Thoracic aorta (tissue), 2 donors: ENCODE measurements at places on chromosomes 7 and 10. TPM values are rescaled to one million over a fixed set of nuclear protein-coding genes. Genes with fewer than 3 reads are reported as not detected.

Gene CALN1
- total RNA-seq = not detected

Gene LRRC17
- 22.3 TPM for total RNA-seq

Gene OR9A2
- total RNA-seq = not detected

Gene RSPH10B
- 0.14 TPM for total RNA-seq

Gene PURB
- total RNA-seq = 31.5 TPM

Gene MPLKIP
- 24.1 TPM for total RNA-seq

Gene FAM237B
- total RNA-seq = not detected

Gene PRTFDC1
- total RNA-seq = 7.3 TPM

Gene ASB4
- total RNA-seq = 0.14 TPM

Gene LRRC61
- total RNA-seq = 4.6 TPM

Gene GNGT1
- not detected for total RNA-seq

Gene GPR158
- total RNA-seq = not detected

- H3K27me3 ChIP-seq = no peaks in the 10 kb centered on the region
- H3K4me1 ChIP-seq = no peaks in the 10 kb centered on the region
- H3K36me3 ChIP-seq = no peaks in the 10 kb centered on the region
- no peak overlapping the region for H3K27ac ChIP-seq
These were observed 162.3 kb downstream of the ITGB1 start for GRCh38 chr10:32795598-32796183.

DNA sequence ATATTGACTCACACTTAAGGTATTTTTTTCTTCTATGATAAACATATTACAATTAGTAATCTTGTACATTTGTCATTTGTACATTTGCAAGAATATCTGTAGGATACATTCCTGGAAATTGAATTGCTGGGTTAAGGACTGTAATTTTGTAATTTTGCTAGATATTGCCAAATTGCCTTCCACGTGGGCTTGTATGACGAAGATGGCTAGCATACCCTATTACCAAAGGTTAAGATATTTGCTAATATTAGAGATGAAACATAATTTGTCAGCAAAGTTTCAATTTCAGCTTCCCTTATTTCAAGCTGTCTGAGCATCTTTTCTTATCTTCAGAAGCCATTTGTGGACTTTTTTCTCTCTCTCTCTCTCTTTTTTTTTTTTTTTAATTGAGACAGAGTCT lies 1.0 kb upstream of the LYZL2 start:
- H3K36me3 ChIP-seq = no peaks in the 10 kb centered on the region
- H3K27me3 ChIP-seq = no peaks in the 10 kb centered on the region
- H3K4me3 ChIP-seq = no peak overlapping the region
- no peak for DNase-seq
- no peak overlapping the region for H3K27ac ChIP-seq

- H3K27ac ChIP-seq = peak overlapping the region; percentile 59
- no peaks in the 10 kb centered on the region for H3K27me3 ChIP-seq
- H3K4me3 ChIP-seq = peak overlapping the region; percentile 14
- H3K4me1 ChIP-seq = peaks cover 37% of the 10 kb centered on the region
These were observed 37.1 kb downstream of the AP3M1 start for GRCh38 chr10:74113546-74113945.

- no peak overlapping the region for H3K27ac ChIP-seq
- no peak overlapping the region for H3K4me3 ChIP-seq
- no peaks in the 10 kb centered on the region for H3K4me1 ChIP-seq
- H3K27me3 ChIP-seq = no peaks in the 10 kb centered on the region
These were observed 86.7 kb upstream of the GSDME start for GRCh38 chr7:24843821-24844434.

GRCh38 chr7:127473409-127473808 lies 80.9 kb upstream of the ZNF800 start:
- DNase-seq = no peak

- no peak for DNase-seq
- no peak overlapping the region for H3K27ac ChIP-seq
- peaks cover 9% of the 10 kb centered on the region for H3K4me1 ChIP-seq
- H3K27me3 ChIP-seq = no peaks in the 10 kb centered on the region
These were observed 112.8 kb upstream of the AHR start for GRCh38 chr7:17185690-17186070.

GRCh38 chr7:15561835-15562234 lies at the start of gene AGMO:
Gene AGMO, minus strand, starts transcription at chr7:15562015.
- peak within 1 kb of the TSS; percentile 53 for H3K4me3 ChIP-seq
- H3K27ac ChIP-seq = no peak within 1 kb of the TSS
- H3K4me1 ChIP-seq = peaks cover 4% of the 10 kb centered on the region
- no peaks in the 10 kb centered on the region for H3K27me3 ChIP-seq
- H3K36me3 ChIP-seq = no peaks in the 10 kb centered on the region
- peak; percentile 5 for DNase-seq

DNA sequence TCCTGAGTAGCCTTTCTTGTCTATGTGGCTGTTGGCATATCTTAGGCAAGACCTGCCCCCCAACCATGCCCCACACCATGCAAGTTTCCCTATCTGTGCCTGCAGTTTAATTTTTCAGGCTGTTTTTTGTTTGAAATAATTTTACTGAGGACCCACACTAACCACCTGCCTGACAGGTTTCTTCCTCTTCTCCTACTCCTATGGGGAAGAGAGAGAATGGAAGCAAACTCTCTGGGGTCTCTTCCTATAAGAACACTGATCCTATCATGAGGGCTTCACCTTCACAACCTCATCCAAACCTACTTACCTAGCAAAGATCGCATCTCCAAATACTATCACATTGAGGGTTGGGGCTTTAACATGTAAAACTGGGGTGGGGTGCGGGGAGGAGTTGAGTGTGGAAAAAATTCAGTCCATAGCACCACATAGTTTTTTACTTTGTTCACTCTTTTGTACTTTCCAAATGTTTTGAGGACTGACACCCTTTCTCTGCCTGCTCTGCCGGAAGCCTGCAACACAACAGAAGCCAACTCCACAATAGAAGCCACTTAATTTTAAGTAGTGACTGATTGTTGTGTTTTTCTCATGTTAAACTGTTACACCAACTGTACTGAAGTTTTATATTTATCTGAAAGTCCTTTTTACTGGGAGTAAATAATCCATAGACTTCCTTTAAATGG lies 67.2 kb upstream of the CSTF2T start:
- no peaks in the 10 kb centered on the region for H3K27me3 ChIP-seq
- DNase-seq = no peak
- H3K4me1 ChIP-seq = peaks cover 15% of the 10 kb centered on the region

DNA sequence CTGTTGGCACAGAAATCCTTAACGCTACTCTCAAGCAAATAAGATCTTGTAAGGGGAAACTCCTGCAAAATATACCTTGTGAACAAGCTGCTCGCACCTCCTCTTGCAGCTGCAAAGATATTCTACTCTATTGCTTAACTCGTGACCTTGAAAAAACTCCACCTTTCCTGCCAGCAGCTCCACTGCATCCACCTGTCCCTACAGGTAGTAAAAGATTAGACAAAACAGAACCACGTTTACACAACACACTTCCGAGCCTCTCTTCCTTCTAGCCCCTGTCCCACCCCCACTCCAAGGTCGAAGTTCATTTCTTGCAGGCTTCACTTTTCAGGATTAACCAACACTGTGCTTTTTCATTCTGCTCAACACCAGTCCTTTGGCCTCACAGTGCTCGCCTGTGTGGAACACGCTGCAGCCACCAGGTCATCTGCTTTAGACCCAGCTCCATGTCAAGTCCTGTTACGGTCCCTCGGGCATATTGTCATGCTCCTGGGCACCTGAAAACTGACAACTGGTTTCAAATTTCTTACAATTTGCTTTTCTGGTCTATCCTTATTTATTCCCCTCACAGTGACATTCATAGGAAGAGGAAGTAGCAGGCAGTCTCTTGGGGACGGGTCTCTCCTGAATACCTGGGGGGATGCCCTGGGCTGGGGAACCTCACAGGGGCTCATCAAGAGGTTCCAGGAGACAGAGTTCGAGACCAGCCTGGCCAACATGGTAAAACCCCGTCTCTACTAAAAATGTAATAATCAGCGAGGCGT lies 165.8 kb upstream of the KLF14 start:
- H3K27ac ChIP-seq = no peak overlapping the region
- DNase-seq = no peak
- peaks cover 77% of the 10 kb centered on the region for H3K4me1 ChIP-seq
- no peak overlapping the region for H3K4me3 ChIP-seq
- peaks cover 21% of the 10 kb centered on the region for H3K36me3 ChIP-seq
- H3K27me3 ChIP-seq = no peaks in the 10 kb centered on the region

GRCh38 chr7:55120501-55121198 lies 101.8 kb downstream of the EGFR start:
- H3K4me3 ChIP-seq = no peak overlapping the region
- H3K4me1 ChIP-seq = peaks cover 6% of the 10 kb centered on the region
- no peaks in the 10 kb centered on the region for H3K36me3 ChIP-seq

GRCh38 chr7:149245744-149246143 lies 6.3 kb downstream of the ZNF212 start:
- H3K4me1 ChIP-seq = peaks cover 3% of the 10 kb centered on the region
- DNase-seq = no peak
- H3K4me3 ChIP-seq = no peak overlapping the region

DNA sequence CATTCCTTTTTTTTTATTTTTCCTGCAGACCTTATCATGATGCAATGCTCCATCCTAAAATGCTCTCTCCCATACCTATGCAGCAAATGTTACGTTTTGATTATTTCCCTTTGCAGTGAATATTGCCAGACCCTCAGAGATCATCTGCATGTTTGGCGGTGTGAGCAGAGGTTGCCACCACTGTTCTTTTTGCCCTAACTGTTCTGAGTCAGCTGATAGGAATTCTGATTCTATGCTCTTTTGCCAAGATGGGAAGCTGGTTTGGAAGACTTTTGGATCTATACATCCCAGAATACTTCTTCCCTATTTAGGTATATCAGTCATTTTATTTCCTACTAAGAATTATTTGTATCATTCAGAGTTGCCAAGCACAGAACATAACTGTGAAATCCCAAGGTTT lies 130.5 kb downstream of the KLF6 start:
- no peaks in the 10 kb centered on the region for H3K27me3 ChIP-seq
- no peak overlapping the region for H3K27ac ChIP-seq
- DNase-seq = no peak
- peaks cover 4% of the 10 kb centered on the region for H3K4me1 ChIP-seq

DNA sequence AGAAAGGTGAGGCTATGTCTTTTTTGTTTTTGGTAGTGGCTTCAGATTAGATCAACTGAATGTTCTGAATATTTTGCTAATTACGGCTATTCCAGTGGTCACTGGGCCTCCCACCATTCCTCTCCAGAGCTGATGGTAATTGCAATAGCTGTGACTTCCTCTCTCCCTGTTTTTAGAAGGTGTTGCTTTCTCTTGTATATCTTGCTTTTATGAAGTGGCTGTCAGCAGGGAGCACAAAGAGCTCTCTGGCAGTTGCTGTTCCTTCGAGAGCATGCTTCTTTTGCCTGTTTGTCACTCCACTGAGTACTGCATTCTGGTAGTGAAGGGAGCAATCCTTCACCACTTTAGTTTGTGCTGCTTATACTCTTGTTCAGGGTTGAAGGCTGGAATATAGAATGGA lies 133.3 kb downstream of the EXOC4 start:
- no peaks in the 10 kb centered on the region for H3K4me1 ChIP-seq
- H3K27ac ChIP-seq = no peak overlapping the region
- no peak for DNase-seq
- H3K27me3 ChIP-seq = no peaks in the 10 kb centered on the region

- no peaks in the 10 kb centered on the region for H3K36me3 ChIP-seq
- H3K4me1 ChIP-seq = peaks cover 10% of the 10 kb centered on the region
- H3K4me3 ChIP-seq = no peak overlapping the region
- no peaks in the 10 kb centered on the region for H3K27me3 ChIP-seq
- H3K27ac ChIP-seq = no peak overlapping the region
- no peak for DNase-seq
These were observed 2.3 kb downstream of the CDH23 start for GRCh38 chr10:71398976-71399375.

DNA sequence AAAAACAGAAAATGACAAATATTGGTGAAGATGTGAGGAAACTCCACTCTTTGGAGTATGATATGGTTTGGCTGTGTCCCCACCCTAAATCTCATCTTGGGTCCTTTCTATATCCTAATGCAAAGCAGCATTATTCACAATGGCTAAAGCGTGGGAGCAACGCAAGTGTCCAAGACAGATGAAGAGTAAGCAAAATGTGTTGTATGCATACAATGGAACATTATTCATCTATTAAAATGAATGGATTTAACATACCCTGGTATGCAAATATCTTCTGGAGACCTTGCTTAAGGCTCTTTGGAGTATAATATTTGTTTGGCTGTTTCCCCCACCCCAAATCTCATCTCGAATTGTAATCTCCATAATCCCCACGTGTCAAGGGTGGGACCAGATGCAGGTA lies 839.8 kb upstream of the POM121L12 start:
- H3K27ac ChIP-seq = no peak overlapping the region
- no peaks in the 10 kb centered on the region for H3K4me1 ChIP-seq
- H3K36me3 ChIP-seq = no peaks in the 10 kb centered on the region
- H3K27me3 ChIP-seq = no peaks in the 10 kb centered on the region
- no peak overlapping the region for H3K4me3 ChIP-seq

DNA sequence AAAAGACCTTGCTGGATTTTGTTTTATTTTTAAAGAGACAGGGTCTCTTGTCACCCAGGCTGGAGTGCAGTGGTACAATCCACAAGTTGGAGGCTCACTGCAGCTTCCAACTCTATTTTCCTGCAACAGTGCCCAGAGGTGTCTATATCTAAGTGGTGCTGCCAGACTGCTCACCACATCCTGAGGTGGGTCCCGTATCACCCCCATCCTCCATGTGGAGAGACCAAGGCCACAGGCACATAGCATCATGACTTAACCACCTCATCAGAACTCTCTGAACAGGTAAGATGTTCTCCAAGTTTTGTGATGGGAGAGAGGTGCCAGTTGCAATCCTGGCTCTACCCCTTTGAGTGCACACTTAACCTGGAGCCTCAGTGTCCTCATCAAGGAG lies 98.2 kb downstream of the RNF216 start:
- H3K36me3 ChIP-seq = peaks cover 3% of the 10 kb centered on the region
- H3K4me3 ChIP-seq = no peak overlapping the region
- H3K27ac ChIP-seq = peak overlapping the region; percentile 41
- no peaks in the 10 kb centered on the region for H3K27me3 ChIP-seq

- no peak overlapping the region for H3K4me3 ChIP-seq
- no peak for DNase-seq
- H3K36me3 ChIP-seq = no peaks in the 10 kb centered on the region
- H3K27ac ChIP-seq = no peak overlapping the region
- H3K4me1 ChIP-seq = peaks cover 5% of the 10 kb centered on the region
- H3K27me3 ChIP-seq = no peaks in the 10 kb centered on the region
These were observed 1.6 kb upstream of the PIK3CG start for GRCh38 chr7:106863274-106863997.

GRCh38 chr10:92208157-92208720 lies 82.6 kb downstream of the CPEB3 start:
- peaks cover 8% of the 10 kb centered on the region for H3K4me1 ChIP-seq
- peak overlapping the region; percentile 4 for H3K27ac ChIP-seq
- H3K36me3 ChIP-seq = no peaks in the 10 kb centered on the region
- DNase-seq = no peak
- no peaks in the 10 kb centered on the region for H3K27me3 ChIP-seq

DNA sequence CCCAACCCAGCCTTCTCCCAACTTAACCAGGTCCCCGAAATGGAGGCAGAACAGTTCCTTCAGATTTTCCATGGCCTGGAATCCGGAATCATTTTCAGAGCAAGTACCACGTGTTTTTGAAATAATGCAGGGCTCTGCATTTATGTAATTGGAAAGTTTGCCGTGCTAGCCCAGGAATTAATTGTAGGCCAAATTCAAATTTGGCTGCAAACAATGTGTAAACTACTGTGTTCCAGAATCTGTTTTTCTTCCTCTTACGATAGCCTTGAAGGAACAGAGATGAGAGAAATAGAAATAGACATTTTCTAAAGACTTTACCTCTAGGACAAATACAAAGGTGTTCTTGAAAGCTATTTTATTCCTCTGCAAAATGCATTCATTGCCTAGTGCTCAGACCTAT lies 77.4 kb downstream of the FAM107B start:
- no peak for DNase-seq
- no peaks in the 10 kb centered on the region for H3K4me1 ChIP-seq
- no peak overlapping the region for H3K27ac ChIP-seq
- H3K4me3 ChIP-seq = no peak overlapping the region

- no peak for DNase-seq
- no peaks in the 10 kb centered on the region for H3K4me1 ChIP-seq
- no peak overlapping the region for H3K4me3 ChIP-seq
- H3K27ac ChIP-seq = no peak overlapping the region
These were observed 39.9 kb upstream of the PPP2R2D start for GRCh38 chr10:131860806-131861440.
